ENCODE measurements at places on chromosomes 5 and 9.

DNA sequence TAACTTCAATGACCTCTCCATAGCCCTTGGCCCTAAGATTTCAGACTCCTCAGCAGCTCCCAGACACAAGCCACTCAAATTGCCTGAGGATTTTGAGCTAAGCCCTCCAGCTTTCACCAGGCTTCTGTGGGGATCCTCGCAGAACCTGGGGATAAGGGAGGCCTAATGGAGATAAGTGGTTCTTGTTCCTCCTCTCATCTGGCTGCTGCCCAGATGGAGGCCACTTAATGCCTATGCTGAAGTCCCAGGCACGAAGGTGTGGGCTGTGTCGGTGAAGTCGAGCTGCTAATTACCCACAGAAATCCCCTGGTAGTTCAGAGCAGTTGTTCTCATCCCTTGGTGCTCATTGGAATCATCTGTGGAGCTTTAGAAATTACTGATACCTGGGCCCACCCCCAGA lies 10.3 kb upstream of the FAT2 start:
- DNase-seq = no peak

DNA sequence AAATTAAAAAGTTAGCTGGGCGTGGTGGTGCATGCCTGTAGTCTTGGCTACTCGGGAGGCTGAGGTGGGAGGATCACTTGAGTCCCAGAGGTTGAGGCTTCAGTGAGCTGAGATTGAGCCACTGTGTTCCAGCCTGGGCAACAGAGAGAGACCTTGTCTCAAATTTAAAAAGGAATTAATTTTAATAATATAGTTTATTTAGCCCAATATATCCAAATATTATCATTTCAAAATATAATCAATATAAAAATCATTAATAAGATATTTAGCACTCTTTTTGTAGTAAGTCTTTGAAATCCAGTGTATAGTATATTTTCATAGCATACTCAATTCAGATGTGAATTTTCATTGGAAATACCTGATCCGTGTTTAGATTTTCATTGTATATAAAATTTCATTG lies 43.2 kb upstream of the ORM1 start:
- DNase-seq = no peak

DNA sequence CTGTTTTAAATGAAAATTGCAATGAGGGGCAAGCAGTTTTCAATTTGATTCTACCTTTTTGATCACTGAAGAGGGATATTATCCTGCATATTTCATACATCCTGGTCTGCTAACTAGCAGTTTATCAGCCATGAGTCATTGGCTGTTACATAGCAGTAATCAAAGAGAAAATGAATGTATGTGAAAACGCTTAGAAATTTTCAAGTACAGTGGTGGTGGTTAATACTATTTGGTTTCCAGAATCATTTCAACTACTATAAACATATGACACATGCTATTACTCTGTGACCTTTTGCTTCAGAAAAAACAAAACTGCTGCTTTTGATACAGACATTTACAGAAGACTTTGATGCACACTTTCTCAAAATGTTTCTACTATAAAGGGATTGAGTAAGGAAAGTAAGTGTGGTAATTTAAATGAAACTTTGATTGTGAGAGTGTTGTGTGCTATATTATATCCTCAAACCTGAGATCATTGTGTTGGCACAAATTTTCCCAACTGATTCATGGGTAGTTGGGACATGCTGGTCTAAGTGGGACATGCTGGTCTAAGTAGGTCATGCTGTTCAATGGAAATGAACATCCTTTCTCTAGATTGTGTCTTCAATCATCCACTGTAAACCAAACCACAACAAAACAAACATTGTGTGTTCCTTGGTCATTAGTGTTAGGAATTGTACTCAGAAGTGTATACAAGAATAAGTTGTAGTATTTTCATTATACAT lies 5.1 kb downstream of the RNF14 start:
- no peak for DNase-seq

DNA sequence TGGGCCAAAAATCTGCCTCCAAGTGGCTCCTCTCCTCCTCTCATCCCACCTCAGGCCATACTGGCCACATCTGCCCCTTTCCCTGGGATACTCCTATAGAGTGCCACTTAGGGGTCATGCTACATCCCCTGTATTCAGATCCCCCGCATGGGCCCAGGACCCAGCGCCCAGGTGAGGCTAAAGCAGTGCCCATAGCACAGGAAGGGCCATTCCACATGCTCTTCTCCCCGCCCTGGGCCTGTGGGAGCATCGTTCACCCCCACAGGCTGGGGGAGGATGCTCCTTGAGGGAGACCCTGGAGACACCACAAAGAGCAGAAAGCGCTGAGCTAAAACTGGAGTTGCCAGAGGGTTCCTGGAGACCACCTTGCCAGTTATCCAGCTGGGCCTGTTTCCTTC lies 52.5 kb upstream of the SLC25A51 start:
- DNase-seq = no peak

- no peak for DNase-seq
These were observed 185.8 kb downstream of the CDK5RAP2 start for GRCh38 chr9:120394058-120394669.

DNA sequence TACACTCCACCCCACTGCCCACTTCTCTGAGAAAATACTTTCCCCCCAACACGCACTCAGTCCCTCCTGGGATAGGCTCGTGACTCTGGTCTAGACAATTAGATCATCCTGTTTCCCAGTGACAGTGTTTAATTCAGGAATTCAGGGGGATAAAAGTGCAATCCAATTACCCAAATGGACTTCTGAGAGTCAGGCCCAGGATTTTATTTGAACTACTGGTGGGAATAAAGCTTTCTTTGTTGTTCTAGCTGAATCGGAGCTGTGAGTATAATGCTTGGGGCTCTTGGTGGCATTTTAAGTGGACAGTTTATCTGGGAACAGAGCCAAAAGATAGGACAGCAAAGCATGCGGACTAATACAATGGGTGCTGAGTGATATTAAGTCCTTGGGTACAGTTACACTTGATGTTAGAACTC lies 683.3 kb downstream of the MAT2B start:
- DNase-seq = no peak

- DNase-seq = no peak
These were observed 55.2 kb downstream of the TRIP13 start for GRCh38 chr5:947626-948471.

Measured in CD8-positive, alpha-beta memory T cell (primary cell).